ENCODE measurements at places on chromosomes 12 and 14.

- DNase-seq = peak; percentile 80
Observed at GRCh38 chr12:66188584-66189485, at the start of gene IRAK3. Gene IRAK3, plus strand, starts transcription at chr12:66189214. Its CDS starts 86 bp downstream, at chr12:66189300.

DNA sequence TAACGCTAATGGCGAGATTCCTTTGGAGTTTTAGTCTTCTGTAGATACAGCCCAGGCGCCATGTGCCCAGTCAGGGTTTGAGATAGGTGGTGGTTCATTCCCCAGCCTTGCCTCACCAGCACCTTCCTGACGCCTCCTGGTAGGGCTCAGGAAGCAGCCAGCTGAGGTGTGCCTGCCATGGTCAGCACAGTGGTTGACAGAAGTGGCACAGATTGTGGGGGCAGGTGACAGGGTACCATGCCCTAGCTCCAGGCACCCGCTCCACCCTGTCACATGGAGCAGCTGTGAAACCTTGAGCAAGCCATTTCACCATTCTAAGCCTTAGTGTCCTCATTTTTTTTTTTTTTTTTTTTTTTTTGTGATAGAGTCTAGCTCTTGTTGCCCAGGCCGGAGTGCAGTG is 45.6 kb downstream of the EVL start:
- no peak for DNase-seq

- DNase-seq = no peak
Observed at GRCh38 chr14:78737116-78737515, 566.9 kb downstream of the NRXN3 start.

- no peak for DNase-seq
Observed at GRCh38 chr14:55704654-55705053, 124.6 kb downstream of the KTN1 start.

- DNase-seq = no peak
Observed at GRCh38 chr14:45699471-45699870, 446.5 kb upstream of the MIS18BP1 start.

DNA sequence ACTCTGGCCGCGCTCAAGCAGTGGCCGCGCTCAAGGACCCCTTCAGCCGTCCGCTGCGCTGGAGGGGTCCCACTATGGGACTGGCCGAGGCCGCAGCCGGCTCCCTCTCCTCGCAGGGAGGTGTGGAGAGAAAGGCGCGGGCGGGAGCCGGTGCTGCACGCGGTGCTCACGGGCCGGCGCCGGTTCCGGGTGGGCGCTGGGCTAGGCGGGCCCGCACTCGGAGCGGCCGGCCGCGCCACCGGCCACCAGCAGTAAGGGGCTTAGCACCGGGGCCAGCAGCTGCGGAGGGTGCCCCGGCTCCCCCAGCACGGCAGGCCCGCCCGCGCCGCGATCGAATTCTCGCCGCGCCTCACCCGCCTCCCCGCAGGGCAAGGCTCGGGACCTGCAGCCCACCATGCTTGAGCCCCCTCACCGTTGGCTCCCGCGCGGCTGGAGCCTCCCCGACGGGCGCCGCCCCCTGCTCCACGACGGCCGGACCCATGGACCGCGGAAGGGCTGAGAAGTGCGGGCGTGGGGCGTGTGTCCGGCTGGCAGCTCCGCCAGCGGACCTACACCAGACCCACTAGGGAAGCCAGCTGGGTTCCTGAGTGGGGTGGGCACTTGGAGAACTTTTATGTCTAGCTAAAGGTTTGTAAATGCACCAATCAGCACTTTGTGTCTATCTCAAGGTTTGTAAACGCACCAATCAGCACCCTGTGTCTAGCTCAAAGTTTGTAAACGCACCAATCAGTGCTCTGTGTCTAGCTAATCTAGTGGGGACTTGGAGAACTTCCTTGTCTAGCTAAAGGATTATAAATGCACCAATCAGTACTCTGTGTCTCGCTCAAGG is 49.5 kb downstream of the KLHL28 start:
- DNase-seq = no peak

GRCh38 chr14:53696217-53696965 is 260.2 kb downstream of the BMP4 start:
- no peak for DNase-seq

Data from hematopoietic multipotent progenitor cell treated with erythropoietin and hydrocortisone succinate and interleukin-3 and kit ligand, for 6 days (in vitro differentiated cells).